ENCODE measurements at places on chromosomes 1 and 21.

GRCh38 chr1:80846966-80847365 lies 953.8 kb upstream of the ADGRL2 start:
- DNase-seq, result no peak

- no peak for DNase-seq
Observed at GRCh38 chr1:113369040-113369439, 21.3 kb upstream of the MAGI3 start.

- DNase-seq, result no peak
Observed at GRCh38 chr1:244735404-244735803, 82.5 kb downstream of the DESI2 start.

DNA sequence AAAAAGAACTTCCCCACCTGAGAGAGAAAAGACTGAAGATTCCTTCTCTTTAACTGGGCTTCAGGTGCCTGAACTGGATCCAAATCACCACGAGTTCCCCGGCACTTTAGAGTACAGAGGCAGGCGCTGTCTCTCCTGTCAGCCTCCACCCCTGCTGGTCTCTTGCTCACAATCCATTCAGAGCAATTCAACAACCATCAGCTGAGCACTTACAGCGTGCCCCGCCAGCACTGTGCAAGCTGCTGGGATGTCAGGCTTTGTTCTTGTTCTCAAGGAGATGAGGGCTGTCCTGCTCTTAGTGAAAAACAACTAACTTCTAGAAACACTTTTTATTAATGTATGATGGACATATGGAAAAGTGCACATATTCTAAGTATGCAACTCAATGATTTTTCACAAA lies 68.7 kb upstream of the VAMP3 start:
- DNase-seq, result no peak

- DNase-seq, result no peak
Observed at GRCh38 chr1:98478121-98478520, 183.4 kb upstream of the SNX7 start.

GRCh38 chr1:198228925-198229324 lies 72.1 kb downstream of the NEK7 start:
- DNase-seq, result no peak

GRCh38 chr1:154813846-154814505 lies 56.1 kb downstream of the KCNN3 start:
- no peak for DNase-seq
